ENCODE measurements at places on chromosomes 1 and 21.

DNA sequence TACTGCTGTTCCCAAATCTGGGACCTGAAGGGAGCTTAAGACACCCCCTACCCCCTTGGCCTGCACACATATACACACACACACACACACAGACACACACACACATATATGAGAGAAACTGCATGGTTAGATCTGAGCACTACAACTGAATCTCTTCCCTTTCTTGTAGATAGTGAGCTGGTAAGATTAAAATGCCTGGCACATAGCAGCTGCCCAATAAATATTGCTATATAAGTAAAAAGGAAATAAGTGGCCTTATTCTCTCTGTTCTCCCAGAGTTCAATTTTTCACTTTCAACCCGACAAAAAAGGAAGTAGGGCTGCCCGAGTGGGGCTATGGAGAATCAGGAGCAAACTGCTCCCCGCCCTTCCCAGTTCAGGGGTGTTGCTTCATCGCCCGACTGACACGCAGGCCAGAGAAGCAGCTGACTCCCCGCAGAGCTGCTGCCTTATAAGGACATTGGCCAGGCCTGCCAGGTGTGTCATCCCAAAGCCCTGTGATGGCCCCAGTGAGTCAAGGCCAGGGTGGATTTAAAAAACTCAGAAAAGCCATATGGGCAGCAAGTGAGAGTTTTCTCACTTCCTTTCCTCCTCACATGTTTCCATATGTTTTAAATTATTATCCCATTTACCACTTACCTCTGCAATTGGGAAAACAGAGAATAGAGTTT lies 106.5 kb upstream of the SLC44A3 start:
- peak; percentile 76 for DNase-seq

DNA sequence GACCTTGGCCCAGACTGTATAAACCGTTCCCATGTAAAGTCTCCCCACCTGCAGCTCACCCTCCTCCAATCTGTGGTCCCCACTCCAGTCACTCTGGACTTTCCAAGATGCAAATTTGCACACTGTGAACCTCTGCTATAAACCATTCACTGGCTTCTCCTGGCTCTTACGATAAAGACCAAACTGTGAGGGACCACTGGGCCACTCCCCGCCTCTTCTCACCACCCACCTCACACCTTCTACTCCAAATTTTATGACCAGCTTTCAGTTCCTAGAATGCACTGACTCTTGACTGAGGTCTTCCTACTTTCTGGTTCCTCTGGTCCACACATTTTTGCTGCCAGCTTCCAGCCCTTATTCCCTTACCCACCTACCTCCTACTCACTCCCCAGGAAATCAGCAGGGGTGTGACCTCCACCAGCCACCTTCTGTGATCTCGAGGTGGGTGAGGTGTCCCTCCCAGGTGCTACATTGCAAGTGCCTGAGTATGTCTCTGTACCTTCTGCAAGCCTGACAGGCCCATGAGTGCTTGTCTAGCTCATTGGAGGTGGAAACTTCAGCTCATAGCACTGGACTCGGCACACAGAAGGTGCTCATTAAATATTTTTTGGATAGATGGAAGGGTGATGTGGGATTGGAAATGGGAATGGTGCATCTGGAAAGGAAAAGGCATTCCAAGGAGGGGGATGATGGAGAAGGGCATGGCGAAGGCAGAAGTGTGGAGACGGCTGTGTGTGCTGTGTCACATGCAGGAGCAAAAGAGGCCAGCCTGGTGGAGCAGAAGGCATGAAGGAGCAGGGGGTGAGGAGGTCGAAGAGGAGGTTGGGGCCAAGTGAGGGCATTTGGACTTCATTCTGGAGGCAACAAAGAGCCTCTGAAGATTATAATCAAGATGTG lies 15.6 kb upstream of the CSF1 start:
- DNase-seq: no peak

DNA sequence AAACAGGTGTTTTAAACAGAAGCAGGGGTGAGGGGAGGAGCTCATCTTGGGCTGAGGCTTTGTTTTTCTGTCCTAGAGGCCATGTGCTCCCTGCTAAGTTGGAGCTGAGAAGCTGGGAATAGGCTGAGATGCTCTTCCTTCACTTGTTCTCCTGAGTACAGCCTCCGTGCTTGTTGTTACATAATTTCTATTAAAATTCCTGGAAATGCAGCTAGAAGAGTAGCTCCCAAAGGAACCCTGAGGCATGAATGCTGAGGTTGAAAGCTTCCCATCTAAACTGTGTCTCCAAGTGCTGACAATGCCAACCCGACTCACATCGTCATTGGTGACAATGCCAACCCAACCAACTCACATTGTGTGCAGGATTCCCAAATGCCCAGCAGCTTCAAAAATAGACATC lies 12.6 kb upstream of the ITPKB start:
- DNase-seq: no peak

- DNase-seq: peak; percentile 28
Observed at GRCh38 chr1:102572637-102573036, 535.7 kb downstream of the COL11A1 start.

DNA sequence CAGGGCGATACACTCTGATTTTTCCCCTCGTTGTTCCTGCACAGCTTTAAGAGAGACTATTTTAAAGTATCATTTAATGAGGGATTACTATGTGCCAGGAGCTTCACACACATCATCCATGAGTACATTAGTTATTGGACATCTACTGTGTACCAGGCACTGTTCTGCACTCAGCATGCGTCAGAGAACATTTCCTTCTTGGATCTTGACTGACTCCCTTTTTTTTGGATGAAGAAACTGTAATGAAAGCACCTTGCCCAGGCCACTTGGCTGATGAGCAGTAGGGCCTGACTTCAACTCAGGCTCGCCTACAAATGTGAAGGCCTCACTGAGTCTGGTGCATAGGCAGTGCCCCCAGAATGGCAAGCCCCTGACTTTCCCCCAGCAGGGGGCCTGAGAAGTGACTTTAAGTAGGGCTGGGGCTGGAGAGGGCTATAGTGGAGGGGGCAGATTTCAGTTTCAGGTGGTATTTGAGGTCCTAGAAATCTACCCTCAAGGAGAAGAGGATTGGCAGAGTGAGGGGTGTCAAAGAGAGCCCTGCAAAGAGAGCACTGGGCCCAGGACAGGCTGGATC lies 50.0 kb downstream of the PTPRU start:
- DNase-seq: no peak

- DNase-seq: peak; percentile 83
Observed at GRCh38 chr1:208988811-208989222, 594.7 kb upstream of the CAMK1G start.

- peak; percentile 5 for DNase-seq
Observed at GRCh38 chr1:230215031-230215430, 148.0 kb downstream of the GALNT2 start.

DNA sequence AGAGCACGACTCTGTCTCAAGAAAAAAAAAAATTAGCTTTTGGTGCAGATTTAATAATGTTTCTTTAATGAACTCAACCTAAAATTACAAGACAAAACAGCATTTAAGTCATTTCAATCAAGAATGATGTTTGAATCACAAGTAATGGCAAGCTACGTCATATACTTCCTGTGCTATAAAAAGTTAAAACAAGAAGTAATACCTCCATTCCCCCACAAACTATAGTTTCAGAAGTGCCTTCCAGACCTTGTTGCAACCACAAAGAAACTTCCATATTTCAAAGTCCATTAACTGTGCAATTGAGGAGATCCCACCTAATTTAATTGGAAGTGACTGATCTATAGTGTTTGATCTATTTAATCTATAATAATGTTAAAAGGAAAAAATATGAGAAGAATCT lies 15.1 kb downstream of the NRDC start:
- no peak for DNase-seq

DNA sequence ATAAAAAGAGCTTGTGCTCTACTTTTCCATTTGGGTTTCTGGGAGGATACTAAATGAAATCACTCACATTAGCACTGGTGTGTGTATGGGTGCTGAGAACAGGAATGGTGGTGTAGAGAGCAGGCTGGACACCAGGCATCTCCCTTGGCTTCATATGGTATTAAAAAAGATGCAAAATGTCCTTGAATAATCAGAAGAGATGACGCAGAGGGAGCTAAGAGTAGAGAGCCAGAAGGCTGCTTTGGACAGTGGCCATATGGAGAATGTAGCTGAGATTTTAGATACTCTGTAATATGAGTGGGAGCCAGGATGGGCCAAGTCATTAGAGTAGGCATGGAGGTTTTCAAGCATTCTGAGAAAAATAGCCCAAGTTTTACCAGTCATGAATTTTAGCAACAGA lies 112.3 kb upstream of the ZRANB2 start:
- no peak for DNase-seq

- no peak for DNase-seq
Observed at GRCh38 chr21:29387598-29387997, 88.9 kb downstream of the BACH1 start.

DNA sequence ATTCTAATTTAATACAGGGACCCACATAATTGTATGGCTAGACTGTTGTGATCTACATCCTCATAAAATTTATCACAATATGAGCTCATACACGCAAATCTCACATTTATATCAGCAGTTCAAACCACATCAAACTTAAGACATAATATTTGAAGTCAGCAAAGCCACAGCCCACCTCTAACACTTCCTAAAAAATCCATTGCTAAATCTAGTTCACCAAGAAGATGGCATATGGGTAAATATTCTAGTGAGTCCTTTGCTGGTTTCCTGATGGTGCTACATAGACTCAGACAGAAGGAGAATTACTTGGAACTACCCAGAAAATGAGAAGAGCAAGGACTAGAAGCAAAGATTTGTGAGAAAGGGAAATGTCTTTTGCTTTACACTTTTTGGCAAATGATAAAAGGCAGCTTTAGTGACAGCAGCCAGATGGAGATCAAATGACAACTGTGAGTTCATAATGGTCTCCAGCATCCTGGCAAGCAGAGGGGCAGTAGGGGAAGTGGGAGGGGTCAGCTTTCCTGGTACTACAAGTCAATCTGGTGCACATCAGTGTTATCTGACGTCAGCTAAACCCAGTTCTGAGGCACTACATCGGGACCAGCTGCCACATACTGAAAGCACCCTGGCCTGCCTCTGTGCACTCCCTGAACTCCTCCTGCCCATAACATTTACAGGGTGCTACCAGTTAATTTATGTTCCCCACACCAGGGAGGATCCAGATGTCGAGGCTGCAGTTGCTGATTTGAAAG lies 10.6 kb upstream of the GADD45A start:
- DNase-seq: peak; percentile 54

DNA sequence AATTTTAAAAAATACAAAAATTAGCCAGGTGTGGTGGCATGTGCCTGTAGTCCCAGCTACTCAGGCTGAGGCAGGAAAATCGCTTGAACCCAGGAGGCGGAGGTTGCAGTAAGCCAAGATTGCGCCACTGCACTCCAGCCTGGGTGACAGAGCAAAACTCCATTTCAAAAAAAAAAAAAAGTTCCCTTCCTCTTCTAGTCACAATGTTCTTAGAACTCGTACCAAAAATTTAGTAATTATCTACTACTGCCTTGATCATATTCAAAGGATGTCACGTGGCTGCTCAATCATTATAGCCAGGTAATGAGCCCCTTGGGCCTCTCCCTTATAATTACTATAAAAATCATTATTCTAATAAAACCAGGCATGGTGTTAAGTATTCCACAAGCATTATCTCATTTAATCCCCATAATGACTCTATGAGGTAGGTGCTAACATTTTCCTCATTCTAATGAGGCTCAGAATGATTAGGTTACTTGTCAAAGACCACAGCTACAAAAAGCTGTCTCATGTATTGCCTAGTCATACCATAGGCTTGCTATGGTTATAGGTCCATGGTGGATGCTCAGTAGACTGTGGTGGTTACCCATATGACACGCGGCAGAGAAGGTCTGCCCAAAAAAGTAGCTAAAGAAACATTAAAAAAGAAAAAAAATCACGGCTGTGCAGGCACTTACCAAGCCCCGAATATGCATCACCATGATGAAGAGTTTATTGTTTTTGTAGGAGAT lies 15.5 kb upstream of the PPP1R15B start:
- no peak for DNase-seq

DNA sequence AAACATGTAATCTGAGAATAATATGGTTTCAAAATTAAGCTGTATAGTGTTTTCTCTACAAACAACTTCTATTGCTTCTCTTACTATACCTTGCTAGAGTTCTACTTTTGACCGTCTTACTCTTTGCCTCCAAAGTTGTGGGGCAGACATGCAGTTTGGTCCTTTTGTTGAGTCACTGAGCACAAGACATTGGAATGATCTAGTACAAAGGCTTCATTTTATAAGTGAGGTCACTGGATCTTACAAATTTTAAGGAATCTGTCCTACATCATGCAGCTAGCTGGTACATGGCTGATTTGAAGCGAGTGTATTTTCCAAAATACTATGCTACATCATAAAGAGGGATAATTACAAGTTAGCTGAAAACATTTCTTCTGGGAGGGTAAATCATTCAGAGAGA lies 28.8 kb downstream of the OR10J1 start:
- no peak for DNase-seq

DNA sequence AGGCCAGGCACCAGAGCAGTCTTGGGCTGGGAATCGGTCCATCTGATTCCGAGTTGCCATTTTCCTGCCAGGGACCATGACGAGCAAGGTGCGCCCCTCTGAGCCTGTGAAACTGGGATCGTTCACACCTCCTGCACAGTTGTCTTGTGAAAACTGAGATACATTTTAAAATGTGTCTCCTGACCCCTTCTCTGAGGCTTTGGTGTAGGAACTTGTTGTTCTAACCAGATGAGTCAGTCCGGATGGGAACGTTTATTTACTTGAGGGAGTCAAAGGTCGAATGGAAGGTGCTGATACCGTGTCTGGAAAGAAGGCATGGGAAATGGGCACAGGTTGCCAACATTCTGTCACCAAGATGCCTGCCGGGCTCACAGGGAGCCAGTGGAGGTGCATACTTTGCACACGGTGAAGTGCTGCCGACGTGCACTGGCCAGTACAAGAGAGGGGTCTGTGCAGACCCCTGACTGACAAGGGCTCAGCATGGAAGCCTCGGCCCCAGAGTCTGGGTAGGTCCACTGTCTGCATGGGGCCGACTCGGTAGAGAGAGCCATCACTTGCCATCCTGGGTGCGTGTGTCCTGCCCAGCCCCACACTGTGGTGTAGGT lies 7.4 kb upstream of the KCNN3 start:
- no peak for DNase-seq

DNA sequence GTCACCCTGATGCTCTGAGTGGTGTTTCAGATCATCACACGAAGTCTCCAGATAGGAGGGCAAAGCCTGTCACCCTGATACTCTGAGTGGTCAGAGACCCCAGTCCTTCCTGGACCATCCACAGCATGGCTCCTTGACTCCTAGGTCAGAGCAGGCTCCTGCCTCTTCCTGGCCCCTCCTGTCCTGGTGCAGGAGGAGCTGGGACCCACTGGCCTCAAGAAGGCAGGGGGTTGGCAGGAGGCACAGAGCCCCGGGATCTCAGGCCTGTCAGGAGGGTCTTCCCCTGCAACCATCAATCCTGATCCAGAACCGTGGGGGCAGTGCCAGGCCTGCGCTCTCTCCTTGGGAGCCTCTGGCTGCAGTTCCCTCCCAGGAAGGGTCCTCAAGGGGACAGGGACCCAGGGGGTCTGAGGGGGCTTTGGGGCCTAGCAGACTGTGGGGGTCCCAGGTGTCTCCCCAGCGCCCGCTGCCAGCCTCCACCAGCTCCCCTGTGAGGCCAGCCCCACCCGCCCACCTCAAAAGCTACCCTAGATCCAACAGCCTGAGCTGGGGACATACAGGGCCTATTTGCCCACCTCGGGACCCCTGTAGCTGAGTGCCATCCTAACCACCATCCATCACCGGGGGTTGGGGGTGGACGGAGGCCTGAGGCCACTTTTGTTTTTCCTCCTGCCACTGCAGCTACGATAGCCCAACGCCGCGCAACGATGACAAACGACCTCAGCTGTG lies 27.5 kb downstream of the COL6A1 start:
- DNase-seq: no peak
